ENCODE measurements at places on chromosomes 1 and 21.
A peak's percentile ranks its signal among the peaks of the same experiment; 100 is the strongest.

DNA sequence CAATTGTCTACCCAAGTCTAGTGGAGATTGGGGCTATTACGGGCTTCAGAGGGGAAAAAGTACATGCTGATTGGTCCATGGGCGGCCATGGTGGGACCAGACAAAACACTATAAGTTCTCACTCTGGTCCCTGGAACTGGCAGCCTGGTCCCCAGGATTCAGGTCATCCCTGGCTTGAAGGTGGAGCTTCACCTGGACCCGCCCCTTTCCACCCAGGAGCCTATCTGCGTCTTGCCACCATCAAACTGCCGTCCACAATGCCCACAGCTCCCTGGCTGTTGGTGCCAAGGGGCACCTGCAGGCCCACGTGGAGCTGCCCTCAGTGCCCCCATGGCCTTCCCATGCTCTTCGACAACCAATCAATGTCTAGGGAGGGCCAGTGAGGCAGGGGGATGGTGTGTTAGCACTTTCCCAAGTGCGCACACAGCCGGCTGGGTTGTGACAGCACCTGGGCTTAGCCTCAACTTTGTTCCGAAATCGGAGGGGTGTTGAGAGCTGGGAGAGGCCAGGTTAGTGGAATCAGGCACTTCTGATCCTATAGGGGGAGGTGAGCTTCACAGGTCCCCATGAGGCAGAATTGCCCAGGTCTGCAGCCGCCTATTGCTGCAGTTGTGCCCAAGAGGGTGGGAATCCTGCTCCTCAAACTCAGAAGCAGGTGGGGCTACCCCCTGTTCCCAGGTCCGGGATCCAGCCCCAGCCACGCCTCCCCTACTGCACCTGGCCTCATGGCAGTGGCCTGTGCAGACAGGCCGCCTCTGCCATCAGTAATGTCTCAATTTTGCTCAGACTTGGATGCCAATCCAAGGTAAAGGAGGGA, 1369.4 kb upstream of the PRMT6 start:
- no peak for DNase-seq

DNA sequence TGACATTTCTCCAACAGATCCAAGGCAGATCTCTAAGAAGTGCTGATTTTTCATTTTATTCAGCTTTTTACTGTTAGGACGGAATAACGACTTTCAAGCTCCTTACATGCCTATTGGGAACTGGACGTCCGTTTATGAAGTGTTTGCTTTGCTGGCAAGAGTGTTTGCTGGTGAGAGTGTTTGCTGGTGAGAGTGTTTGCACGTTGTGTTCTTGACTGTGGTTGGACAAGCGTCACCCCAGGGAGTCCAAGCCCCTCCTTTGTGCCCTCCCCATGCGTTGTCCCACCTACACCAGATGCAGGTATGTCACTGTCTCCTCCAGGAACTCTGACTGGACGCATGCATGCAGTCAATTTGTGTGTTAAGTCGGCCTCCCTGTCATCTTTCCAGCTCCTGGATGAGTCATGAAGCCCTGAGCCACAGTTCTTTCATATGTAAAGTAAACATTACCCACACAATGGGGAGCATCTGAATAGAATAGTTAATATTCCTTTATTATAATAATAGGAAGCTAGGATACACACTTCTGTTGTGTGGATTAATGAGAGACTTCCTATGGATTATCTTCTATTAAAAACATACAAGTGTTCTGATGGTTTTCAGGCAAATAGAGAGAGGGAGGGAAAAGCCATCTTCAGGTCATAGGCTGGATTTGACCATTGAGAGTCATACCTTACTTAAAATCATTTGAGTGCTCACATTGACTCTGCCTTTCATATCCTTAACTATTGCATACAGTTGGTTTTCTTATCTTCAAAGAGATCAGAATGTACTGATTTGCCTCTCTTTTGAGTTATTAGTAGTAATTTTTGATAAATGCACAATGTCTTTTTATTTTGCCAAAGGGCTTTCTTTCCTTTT, 119.2 kb downstream of the GALNT2 start:
- peak; percentile 75 for DNase-seq

DNA sequence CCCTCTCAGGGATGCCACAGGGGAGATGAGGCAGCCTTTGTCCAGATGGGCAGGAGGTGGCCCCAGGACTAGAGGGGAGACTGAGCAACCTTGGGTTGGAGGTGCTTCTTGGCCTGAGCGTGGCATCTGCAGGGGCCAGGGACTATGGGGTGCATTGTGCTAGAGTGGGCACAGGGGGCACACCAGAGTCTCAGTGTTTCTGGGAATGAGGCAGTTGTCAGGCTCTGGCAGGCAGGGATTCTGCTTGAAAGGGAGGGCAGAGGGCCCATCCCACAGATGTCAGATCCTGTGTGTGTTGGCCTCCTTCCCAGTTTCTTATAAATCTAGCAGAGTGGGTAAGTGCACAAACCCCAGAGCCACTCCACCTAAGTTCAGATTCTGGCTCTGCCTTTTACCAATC, 13.7 kb downstream of the LGR6 start:
- peak; percentile 38 for DNase-seq

GRCh38 chr1:74652711-74653139, 20.9 kb downstream of the ERICH3 start:
- DNase-seq, result peak; percentile 74

GRCh38 chr1:153773096-153773921, 1.9 kb upstream of the SLC27A3 start:
- DNase-seq, result no peak

- no peak for DNase-seq
Observed at GRCh38 chr21:44020551-44020950, 8.4 kb downstream of the TRAPPC10 start.

DNA sequence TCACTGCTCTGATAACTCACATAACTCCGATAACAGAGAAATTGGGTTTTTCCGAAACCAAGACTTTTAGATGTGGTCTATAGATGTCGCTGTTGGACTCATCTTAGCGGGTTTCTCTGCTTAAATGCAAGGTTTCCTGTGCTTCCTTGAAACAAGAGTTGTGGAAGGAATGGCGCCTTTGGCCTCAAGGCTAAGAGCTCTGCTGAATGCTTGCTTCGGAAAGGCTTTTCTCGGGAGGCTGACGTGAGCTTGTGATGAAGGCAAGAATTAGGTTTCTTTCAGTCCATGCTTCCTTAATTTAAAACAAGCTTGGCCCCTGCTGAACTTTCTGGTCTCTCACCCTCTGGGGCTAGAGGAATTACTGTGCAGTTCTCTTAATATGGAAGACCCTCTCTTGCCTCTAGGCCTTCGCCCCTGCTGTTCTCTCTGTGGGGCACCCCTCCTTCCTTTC, 113.5 kb downstream of the MAP3K21 start:
- peak; percentile 66 for DNase-seq

- peak; percentile 7 for DNase-seq
Observed at GRCh38 chr1:232667094-232667777, 37.3 kb upstream of the SIPA1L2 start.

- DNase-seq, result no peak
Observed at GRCh38 chr1:25573961-25574360, 30.6 kb downstream of the LDLRAP1 start.

DNA sequence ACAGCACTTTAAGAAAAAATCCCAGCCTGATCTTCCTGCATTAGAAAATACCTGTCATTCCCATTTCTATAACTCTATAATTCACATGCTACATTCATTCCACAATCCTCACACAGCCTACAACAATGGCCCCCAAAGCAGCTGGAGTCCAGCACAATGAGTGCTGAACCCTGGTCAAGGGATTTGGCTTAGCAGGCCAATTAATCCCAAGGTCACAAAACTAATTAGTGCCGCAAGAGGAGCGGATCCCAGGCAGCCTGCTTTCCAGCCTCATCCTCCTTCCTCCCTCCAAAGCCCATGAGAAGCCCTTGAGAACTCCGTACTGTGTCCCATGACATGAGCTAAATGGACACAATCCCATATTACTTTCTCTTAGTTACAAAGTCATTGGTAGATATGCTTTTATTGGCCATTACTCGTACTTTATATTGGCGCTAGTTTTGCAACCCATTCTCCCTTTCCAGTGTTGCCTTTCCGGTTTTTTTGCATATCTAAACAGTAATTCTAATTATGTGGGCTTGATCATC, 94.8 kb downstream of the DAB1 start:
- DNase-seq, result no peak

- DNase-seq, result peak; percentile 88
Observed at GRCh38 chr21:39660191-39660980, 47.6 kb downstream of the B3GALT5 start.

DNA sequence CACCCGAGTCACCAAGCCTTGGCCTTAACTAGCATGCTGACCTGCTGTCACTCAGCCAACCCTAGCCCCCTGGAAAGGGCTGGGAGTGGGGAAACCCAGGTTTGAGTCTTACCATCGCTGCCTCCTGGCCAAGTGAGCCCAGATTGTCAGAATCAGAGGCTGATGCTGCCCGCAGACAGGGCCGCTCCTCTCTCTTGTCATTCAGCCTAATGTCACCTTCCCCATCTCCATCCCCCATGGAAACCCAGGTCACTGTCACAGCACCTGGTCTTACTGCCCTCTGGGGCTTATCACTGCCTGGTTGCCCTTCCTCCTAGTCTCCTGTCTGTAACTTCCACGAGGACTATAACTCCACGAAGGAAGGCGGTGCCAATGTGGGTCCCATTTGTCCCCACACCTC, 53.6 kb upstream of the CASZ1 start:
- DNase-seq, result no peak

DNA sequence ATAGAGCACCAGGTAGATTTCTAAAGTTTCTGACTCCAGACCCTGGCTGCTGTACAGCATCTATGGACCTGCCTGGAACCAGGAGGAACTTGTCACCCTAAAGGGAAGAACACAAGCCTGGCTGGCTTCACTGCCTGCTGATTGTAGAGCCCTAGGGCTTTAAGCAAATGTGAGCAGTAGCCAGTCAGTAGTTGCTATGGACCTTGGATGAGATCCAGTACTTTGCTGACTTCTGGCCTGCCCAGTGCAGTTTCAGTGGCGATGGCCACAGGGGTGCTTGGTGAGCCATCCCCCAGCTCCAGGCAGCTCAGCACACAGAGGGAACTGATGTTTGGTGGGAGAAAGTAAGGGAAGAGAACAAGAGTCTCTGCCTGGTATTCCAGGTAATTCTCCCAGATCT, 68.4 kb downstream of the ATP6V1G3 start:
- no peak for DNase-seq

- DNase-seq, result peak; percentile 15
Observed at GRCh38 chr1:245512181-245512888, 357.6 kb downstream of the KIF26B start.

- no peak for DNase-seq
Observed at GRCh38 chr1:62247391-62248168, 52.9 kb downstream of the L1TD1 start.

DNA sequence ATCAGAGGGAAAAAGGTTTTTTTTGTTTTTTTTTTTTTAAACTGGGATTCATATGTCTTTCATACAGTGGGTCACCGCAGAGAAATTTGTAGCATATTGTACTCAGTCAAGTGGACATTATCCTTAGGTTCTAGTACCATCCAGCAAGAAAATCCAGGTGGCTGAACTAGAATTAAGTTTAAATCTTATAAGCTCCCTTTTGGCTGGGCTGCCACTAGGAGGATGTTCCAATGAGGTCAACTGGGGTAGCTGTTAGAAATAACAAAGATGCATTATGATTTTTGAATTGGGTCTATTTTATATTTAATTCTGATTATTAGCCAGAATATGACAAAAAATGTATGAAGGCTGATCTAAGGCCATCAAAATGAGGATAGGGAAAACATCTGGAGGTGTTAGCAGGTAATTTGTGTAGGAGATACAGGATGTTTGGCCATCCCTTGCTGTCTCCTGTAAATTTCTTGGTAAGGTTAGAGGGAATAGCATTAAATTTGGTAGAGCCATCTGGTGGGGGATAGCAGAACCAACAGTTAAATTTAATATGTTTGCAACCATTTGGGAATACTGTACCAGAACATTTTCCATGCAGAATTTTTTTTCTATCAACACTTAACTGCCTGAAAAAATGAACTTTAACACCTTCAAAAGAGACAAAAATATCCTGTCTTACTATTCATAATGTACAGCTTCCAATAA, 568.5 kb upstream of the B3GALT2 start:
- DNase-seq, result peak; percentile 1

DNA sequence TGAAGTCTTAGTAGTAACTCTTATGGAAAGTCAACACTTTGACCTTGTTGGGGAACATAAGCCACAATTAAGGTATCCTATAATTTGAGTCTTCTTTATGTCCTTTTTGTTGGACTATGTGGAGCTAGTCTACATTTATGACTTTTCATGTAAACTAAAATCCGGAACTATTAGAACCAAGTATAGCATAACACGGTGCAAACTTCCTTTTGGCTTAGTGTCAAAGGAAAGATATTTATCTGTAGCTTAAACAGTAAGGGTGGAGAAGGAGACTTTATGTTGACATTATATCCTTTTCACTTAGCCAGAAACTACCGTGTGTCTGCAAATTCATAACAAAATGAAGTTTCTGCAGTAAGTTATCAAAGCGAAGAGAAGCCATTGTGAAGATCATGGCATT, 7.3 kb downstream of the UAP1 start:
- DNase-seq, result no peak

- DNase-seq, result no peak
Observed at GRCh38 chr1:235710687-235711086, 61.1 kb upstream of the GNG4 start.

- no peak for DNase-seq
Observed at GRCh38 chr1:244005455-244005854, 45.6 kb upstream of the ZBTB18 start.

DNA sequence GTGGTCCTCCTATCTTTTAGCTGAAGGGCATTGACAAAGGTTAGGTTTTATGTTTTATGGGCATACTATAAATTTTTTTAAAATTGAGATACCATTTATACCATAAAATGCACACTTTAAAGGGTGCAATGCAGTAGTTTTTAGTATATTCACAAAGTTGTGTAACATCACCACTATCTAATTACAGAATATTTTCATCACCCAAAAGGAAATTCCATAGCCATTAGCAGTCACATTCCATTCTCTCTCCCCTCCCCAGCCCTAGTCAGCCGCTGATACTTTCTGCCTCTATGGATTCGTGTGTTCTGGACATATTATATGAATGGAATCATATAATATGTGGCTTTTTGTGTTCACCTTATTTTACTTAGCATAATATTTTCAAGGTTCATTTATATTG, 135.8 kb upstream of the B3GALT2 start:
- DNase-seq, result peak; percentile 93

GRCh38 chr1:233224311-233224710, 71.2 kb downstream of the PCNX2 start:
- no peak for DNase-seq

DNA sequence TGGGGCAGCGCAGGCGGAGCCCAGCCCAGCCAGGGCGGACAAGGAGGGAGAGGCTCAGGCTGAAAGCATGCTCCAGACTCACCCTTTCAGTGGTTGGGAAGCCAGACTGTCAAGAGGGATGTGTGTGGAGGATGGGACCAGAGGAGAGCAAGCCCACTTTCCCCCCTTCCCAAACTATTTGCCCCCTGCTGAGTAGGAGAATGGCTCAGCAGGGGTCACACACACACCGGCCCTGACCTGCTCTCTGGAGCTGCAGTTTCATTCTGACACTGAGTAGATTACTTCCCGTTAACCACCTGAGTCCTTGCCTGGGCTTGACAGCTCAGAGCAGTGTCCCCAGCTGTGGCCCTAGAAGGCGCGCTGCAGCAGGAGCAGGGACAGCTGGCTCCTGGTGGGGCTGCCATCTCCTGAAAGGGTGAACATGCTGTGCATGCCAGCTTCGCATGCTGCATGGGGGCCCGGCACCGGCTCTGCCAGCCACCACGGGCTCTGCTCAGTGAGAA, 51.6 kb upstream of the CNTN2 start:
- no peak for DNase-seq

GRCh38 chr1:211703812-211704537, 28.6 kb upstream of the NEK2 start:
- no peak for DNase-seq
